ENCODE measurements at places on chromosomes 3 and 15. TPM values are rescaled to one million over a fixed set of nuclear protein-coding genes. Genes with fewer than 3 reads are reported as not detected.

RBPMS2 gene
- 9.8 TPM for polyA plus RNA-seq

NMD3 gene
- polyA plus RNA-seq = 62.8 TPM

IQCF5 gene
- polyA plus RNA-seq = not detected

GOLGA6L7 gene
- 1.4 TPM for polyA plus RNA-seq

WDR82 gene
- polyA plus RNA-seq = 91.4 TPM

DLL4 gene
- polyA plus RNA-seq = 8.4 TPM

ADGRG7 gene
- 0.05 TPM for polyA plus RNA-seq

CCDC80 gene
- 79.1 TPM for polyA plus RNA-seq

ITIH1 gene
- polyA plus RNA-seq = 0.19 TPM

SCAANT1 gene
- 1.8 TPM for polyA plus RNA-seq

TMCO5A gene
- not detected for polyA plus RNA-seq

WNT5A gene
- polyA plus RNA-seq = 43.3 TPM

TRIM71 gene
- polyA plus RNA-seq = 8.9 TPM

GRCh38 chr3:120429921-120430361 is 20.9 kb downstream of the FSTL1 start:
- no peak for DNase-seq

DNA sequence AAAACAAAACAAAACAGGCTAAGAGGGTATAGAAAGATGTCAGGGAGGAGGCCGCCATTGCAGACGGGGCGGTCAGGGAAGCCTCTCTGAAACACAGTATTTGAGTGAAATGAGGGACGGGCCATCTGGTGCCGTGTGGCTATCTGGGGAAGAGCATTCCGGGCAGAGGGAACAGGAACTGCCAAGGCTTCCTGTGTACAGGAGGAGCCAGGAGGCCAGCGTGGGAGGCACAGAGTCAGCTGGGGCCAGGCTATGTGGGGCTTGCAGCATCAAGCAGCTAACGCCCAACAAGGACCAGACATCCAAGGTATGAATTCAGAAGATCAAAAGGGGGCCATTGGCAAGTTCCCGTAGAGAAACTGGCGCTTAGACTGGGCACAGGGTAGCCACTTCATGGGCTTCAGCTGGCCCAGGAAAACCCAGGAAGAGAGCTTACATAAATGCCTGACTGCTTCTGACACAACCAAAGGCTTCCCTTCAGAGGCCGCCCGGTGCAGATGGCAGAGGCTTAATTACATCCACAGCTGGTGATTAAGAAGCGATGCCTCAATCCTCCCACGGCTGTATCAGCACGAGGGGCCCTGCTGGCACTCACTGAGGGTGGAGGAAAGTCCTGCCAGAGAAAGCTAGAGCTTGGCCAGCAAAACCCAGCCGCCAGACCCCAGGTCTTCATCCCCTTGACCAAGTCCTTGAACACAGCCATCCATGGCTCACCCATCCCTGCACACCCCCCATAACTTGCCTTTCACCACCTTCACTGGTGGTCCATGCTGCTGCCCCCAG is 144.9 kb downstream of the MEGF11 start:
- DNase-seq = no peak

DNA sequence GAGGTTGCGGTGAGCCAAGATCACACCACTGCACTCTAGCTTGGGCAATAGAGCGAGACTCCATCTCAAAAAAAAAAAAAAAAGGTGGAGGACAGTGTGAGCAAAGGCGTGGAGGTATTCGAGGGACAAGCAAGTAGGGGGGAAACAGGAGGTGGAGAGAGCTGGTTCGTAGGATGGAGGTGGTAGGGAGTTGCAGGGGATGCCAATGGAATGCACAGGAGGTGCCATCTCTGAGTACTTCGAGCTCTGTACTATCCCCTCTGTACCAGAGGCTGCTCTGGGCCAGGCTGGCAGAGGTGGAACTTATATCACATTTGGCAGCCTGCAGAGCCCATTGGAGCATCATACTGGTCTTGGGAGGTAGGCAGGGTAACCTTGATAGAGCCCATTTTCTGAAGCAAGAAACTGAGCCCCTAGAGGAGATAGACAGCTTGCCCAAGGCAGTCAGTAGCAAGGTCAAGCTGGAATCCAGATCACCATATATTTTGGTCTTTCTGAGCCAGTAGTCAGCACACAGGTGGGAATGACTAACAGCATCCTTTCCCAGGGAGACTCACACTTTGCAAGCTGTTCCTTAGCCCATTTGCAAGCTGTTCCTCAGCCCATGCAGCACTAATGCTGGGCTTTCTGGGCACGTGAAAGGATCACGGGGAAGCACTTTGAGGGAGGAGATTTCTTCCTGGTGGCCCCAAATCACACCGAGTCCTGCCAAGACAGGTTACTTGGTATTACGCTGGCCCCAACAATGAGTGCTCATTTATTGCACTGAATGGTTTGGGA is 9.2 kb upstream of the CCDC33 start:
- DNase-seq = no peak

GRCh38 chr3:150610785-150611184 is 7.7 kb downstream of the SELENOT start:
- no peak for DNase-seq

DNA sequence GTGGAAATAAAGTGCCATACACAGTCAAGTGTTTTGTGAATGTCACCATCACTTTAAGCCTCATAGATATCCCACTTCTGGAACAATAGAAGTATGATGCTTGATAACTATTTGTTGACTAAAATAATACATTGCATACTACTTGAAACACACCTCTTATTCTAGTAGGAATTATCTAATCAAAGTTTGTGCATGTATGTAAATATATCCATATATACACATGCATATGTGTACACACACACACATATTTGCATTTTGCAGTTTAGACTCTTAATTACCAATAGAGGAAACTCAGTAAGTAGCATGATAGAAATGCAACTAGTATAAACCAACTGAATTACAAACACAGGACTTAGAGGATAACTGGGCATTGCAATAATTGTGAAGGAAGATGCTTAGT is 1084.1 kb downstream of the FHIT start:
- DNase-seq = no peak

DNA sequence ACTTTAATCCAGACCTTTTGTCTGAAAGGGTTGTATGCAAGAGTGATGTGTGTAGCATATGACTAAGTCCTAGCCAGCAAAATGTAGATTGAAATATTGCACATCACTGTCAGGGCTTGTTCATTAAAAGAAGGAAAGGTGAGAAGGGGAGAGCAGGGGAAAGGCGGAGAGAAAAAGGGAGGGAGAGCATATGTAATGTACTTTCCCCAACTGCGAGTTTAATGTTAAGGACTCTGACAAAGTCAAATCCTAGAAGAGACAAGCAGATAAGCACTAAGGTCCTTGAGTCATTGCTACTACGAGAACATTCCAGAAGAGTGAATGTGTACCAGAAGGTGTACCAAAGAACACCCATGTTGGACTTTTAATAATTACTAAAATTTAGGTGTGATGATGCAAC is 1336.7 kb downstream of the NSUN3 start:
- no peak for DNase-seq

DNA sequence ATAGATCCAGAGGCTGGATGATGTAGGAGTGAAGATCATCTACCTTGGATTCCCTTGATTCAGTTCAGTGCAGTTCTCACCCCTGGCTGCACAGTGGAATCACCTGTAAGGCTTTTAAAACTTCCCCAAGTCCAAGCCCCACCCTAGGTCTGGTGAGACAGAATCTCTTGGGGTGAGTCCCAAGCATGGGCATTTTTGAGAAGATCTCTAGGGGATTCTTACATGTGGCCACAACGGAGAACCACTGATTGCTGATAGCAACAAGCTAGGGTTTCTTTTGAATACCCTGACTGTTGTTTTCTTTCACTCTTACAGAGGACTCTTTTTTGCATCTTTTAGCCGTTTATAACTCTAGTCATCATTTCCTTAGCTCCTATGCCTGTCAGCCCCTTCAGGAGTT is 204.9 kb upstream of the RASGRP1 start:
- no peak for DNase-seq

DNA sequence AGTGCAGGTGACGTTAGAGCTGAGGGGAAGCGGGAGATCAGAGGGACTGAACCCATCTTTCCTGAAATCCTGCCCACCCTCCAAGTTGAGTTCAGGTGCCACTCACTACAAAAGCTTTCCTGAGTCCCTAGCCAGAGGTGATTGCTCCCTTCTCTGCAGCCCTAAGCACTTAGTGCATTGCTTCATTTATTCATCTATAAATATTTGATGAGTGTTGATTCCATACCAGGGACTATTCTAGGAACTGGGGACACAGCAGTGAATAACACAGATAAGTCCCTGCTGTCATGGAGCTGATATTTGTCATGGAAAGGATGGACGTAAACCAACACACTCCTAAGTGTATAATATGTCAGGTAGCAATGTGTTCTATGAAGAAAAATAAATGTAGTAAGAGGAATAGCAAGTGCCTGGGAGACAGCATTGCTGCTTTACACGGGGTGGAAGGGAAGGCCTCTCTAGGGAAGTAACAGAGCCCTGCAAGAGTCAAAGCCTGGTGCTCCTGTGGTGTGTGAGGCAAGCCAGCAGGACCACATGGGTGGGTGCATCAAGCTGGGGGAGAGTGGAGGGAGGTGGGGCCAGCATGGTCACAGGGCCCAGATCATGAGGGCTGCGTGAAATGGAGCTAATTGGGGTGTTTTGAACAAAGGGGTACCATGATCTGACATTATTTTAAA is 18.6 kb downstream of the ALPK3 start:
- no peak for DNase-seq

GRCh38 chr3:136840252-136840651 is 21.3 kb downstream of the SLC35G2 start:
- no peak for DNase-seq

DNA sequence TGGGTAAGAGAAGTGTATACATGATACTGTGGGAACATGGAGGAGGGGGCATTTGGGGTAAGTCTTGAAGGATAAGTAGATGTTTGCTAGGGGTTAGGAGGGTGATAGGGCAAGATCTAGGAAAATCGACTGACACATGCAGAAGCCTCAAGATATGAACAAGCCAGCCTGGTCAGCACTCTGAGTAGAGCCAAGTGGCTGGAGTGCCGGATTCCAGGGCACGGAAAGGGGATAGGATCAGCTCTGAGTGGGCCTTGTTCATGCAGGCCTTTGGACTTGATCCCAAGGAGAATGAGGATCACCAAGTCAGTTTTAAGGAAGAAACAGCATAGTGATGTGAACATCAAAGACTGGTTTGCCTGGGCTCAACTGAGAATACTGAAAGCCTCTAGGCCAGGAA is 24.3 kb upstream of the MANF start:
- DNase-seq = no peak

DNA sequence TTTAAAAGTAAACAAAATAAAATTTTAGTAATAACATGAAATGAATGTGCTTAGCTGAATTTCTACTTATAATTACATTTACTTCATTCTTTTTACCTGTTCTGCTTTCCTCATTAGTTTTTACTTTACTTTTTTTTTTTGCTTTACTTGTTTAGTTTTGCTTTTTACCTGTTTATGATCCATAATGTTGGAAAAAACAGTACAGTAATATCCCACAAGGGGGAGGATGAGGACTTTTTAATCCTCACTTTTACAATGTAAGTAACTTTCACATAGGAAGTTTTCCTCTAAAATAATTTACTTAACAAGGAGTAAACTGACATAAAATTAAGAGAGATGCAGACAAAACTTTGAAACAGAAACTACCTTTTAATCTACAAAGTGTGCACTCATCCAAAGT is 268.7 kb downstream of the TBC1D5 start:
- no peak for DNase-seq

DNA sequence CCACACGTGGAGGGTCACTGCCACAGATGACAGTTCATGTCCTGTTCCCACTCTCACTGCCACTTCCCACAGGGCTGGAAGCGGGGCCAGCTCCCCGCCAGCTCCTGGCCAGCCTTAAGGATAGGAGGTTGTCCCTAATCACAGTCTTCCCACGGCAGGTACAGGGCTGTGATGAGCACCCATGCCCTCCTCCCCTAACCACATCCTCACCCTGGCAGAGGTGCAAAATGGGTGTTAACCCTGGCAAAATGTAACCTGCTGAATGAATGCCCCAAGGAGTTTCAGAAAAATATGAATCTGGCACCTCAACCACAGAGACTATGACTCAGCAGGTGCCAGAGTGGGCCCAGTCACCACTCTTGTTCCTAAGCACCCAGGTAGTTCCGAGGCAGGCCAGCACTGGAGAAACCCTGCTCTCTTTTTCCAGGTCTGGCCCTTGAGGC is 185.1 kb upstream of the TPM1 start:
- DNase-seq = no peak

Data from left renal cortex interstitium (tissue), 4 donors.